Fibroblast of skin of left biceps (primary cell): ENCODE measurements at places on chromosomes 11 and 22.

DNA sequence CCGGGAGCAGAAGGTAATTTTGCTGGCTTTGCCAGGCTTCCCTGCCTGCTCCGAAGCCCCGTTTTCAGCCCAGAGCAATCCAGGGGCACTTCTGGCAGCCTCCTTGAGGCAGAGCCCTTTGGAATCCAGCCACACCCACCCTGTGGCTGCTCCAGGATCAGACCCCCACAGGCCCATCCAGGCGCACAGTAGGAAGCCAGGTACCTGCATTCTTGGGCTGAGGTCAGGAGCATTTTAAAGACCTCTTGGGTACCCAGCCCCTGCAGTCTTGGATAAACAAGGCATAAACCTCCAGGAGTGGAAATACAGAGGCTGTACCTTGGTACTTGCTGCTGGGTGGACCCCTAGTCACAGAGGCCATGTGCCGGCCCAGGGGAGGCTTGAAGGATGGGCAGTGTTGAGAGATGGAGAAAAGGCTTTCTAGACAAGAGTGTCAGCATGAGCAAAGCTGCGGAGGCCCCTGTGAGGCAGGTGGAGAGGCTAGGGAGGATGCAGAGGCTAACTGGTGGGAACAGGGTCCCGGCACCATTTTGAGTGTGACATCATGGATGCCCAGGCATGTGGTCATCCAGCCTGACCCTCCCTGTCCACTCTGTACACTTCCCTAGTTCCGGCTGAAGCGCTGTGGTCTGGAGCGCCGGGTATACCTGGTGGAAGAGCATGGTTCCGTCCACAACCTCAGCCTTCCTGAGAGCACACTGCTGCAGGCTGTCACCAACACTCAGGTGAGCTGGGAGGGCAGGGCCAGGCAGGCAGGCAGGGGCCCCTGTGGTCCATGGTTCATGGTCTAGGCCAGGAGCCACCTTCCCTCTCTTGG is 3.9 kb downstream of the MUS81 start:
- DNase-seq: no peak

DNA sequence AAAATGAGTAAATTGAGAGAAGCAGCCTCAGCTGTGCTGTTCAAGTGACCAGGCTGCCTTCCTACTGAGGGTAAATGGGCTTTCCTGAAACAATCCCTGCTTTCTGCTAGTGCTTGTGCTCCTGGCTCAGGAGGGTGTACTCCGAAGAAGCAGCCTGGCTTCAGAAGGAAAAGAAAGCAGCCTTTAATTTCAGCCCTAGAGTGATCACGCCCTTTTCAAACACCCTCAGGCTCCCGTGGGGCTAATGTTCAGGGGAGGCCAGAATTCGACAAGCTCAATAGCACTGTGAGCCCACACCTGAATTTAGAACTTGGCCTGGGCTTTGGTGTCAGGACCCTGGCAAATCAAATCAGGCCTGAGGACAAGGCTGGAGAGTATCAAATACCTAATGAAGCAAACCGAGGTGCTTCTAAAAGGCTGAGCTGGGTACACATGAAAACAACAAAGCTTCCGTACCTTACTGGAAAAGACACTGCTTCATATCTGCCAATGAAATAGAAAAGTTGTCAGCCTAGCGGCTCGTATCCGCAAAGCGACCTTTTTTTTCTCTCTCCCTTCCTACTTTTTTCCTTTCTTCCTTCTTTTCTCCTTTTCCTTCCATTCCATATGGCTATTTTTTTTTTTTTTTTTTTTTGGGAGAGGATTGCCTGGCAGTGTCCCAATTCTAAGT is 387.8 kb downstream of the SOX6 start:
- DNase-seq: no peak

DNA sequence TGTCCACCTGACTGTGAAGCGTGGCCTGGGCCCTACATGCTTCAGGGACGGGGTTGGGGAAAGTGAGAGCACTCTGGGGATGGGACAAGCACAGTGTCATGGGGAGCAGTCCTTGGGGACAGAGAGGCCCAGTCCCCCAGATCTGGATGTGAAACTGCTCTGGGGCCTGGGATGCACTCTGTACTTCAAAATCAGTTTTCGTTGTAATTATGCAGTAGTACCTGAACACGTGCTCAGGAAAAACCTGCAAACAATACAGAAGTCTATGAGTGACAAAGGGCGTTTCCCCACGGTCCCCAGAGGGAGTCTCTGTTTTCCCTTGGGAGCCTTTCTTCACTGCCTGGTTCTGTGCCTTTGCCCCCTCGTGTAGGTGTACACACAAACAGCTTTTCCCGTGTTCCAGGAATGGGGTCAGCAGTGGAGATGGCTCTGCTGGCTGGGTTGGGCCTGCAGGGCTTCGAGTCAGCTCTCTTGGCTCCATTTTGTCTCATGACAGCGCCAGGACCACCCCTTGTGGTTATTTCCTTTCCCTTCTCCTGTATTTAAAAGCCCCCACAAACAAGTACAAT is 5.2 kb upstream of the TNFRSF13C start:
- DNase-seq: no peak

DNA sequence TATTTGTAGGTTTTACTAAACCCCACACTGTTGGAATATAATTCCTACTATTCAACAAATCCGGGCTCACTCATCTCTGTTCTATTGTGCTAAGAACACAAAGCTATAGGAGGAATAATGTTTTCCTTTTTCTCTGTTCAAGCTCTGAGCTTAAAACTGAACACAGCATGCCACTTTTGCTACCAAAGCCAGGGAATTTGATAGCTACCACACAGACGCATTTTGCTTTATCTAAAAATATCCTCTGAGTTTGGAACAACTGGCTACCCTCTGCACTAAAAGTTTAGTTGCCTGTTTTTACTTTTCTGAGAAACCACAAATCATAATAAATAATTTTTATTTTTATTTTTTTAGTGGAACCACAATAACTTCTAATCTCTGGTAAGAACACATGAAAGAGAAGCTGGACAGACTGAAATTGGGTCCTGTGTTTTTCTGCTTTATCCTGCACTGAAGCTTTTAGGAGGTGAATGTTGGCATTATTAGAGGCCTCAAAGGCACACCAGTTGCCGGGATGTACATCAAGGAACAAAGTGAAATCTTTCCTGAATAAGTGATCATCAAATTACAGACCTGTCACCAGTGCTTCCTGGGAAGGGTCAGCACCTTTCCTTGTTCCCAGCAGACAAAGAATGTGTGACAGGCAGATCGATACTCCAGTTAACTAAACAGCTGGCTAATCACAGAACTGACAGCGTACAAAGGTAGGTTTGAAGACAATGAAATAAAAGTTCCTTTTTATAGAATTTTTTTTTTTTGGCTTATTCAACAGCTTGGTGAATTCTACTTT is 523.2 kb upstream of the TENM4 start:
- no peak for DNase-seq

DNA sequence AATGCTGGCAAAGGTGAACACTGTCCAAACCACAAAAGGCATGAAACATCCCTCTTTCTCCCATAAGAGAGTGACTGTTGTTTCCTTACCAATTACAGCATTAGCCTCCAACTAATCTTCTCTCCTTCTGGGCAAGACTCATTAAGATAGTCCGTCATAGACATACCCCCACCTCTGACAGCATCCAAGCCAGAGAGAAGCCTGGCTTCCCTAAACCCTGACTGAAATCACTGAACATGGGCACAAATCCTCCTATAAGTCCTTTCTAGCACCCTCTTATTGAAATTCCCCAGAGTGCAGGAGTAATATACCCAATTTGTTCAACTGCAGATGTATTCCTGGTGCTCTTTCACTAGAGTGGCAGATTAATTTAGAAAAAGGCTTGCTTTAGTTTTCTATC is 1.7 kb upstream of the RNASEH2C start:
- no peak for DNase-seq
